ENCODE measurements at places on chromosomes 5 and 9.

DNA sequence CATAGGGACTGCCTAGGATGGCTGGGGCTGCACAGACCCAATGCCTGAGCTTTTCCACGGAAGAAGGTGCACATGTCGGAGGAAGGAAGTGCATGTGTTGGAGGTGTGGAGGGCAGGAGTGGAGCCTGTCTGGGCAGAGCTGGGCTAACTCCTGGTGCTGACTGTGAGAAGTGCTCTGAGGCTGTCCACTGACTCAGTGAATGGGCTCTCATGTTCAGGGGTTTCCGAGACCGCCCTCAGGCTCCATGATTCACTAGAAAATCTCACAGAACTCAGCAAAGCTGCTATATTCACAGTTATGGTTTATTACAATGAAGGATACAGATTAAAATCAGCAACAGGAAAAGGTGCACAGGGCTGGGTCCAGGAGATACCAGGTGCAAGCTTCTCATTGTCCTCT, 37.2 kb downstream of the NTNG2 start:
- no peak for DNase-seq

DNA sequence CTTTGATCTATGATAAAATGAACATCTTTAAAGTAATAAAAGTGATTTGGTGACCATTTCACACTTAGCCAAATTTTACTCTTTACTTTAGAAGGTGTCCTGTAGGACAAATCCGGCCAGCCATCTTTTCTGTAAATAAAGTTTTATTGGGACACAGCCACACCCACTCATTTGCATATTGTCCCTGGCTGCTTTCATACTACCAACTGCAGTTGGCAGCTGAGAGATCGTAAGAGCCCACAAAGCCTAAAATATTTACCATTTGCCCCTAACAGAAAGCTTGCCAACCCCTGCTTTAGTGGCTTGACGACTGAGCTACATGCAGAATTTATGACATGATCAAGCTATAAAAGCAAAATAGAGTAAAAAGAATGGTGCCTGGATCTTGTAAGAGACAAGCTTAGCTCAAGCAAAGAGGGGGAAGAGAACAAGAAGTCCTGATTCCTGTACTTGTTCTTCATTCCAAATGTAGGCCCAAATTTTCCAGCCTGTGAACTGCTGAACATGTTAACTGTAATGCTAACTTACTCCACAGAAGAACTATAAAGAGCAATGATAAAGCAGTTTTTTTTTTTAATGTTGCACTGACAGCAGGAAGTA, 7.4 kb upstream of the FBXO10 start:
- no peak for DNase-seq

- DNase-seq: peak; percentile 54
These were observed 27.9 kb upstream of the CTNNA1 start for GRCh38 chr5:138725153-138725817.

DNA sequence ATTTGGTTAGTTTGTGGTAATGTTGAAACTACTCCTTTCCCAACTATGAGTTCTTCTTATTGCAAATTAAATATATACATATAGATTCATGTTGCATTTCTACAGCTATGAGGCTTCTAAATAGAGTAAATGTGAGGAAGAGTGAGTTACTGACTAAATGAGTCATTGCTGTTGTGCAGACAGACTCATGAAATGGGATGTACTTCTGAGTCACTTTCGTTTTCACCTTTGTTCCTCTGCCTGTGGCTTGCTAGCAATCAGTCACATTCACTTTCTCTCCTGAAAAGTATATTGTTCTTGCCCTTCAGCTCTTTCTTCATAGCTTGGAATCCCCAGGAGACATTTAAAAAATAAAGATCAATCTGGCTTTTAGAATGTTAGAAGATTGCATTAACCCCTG, 295.5 kb upstream of the SMC2 start:
- no peak for DNase-seq

GRCh38 chr9:18474783-18475182, 830 bp downstream of the ADAMTSL1 start:
- DNase-seq: no peak

DNA sequence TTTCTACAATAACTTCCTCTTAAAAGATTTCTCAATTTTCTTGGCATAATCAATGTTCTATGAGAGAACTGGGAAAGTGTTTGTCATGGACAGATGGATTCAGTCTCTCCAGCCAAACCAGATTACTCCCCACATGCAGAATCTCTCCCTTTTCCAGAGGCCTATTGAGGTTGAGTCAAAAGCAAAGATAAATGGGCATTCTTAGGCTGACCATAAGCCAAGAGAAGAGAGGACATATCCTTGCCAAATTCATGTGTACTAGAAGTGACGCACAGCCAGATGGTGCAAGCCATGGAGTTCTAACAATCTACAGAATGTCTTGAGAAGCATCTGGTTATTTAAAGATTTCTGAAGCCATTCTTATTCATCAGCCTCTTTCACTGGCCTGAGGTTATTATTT, 2115.0 kb downstream of the MAT2B start:
- no peak for DNase-seq

GRCh38 chr9:79570448-79571308, 1.1 kb upstream of the TLE4 start:
- no peak for DNase-seq

DNA sequence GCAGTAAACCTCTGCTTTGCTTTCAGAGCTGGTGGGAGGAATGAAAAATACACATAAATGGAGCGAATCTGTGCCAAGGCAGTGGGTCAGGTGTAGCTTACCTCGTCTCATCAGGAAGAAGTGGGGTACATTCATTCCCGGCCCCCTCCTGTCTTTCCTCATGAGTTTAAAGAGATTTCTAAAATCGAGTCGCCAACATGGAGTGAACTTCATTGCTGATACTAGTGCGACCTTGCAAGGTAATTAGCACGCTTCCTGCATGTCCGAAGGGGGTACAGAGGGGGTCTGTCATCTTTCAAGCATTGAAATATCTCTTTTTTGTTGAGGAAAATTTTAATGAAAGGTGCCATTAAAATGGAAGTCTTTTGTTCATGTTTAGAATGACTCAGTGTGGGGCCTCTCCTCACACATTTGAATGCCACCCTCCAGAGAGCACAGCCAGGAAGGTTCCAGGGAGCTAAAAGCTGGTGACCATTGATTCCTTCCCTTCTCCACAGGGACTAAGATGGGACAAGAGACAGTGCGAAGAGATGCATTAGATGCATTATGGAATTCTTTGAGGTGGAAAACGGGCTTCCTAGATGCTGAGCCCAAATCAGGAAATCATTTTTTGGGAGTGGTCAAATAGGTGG, 114.2 kb downstream of the IRX1 start:
- no peak for DNase-seq

- DNase-seq: no peak
These were observed 133.9 kb downstream of the LHFPL2 start for GRCh38 chr5:78514427-78515330.

- no peak for DNase-seq
These were observed 74.7 kb downstream of the MSX2 start for GRCh38 chr5:174799121-174799520.

DNA sequence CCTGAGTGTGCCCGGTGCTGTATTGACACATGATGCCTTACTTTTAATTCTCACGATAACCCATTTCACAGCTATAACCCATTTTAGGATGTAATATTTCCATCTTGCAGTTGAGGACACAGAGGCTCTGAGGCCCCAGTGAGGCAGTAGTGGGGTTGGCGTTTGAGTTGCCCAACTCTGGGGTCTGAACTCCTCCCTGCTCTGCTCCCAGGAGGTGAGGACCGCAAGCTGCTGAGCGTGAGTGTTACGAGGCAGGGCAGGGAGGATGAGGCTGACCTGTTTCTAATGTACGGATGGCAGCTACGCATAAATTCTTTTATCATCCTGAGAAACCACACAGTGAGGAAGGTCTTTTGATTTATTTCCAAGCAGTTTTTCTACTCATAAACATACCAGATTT, 11.4 kb downstream of the LRRC8A start:
- no peak for DNase-seq

- DNase-seq: no peak
These were observed 34.2 kb upstream of the CLPTM1L start for GRCh38 chr5:1378866-1379659.

- DNase-seq: no peak
These were observed 123.0 kb upstream of the KCNN2 start for GRCh38 chr5:114238771-114239313.

- no peak for DNase-seq
These were observed 17.7 kb upstream of the ANXA1 start for GRCh38 chr9:73133921-73134407.

GRCh38 chr9:98724810-98725530, 16.2 kb upstream of the GABBR2 start:
- DNase-seq: no peak

- no peak for DNase-seq
These were observed 9.3 kb upstream of the RNF145 start for GRCh38 chr5:159218595-159219023.

GRCh38 chr5:36395260-36395659, 93.6 kb upstream of the RANBP3L start:
- no peak for DNase-seq

DNA sequence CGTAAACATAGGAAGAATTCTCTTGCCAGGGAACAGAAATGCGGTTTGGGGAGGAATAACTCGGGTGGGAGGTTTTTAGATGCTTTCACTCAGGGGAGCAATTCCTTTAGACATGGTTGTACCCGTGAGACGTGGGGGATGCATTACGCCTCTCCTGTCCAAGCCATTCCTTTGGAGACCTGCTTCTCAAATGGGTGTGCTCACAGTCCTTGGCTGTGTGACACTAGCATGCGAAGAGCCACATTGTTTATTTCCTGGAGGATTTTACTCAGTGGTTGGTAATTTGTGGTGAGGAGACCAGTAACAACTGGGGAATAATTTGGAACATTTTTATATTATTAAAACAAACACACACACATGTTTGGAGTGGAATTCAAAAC, 18.5 kb downstream of the COL15A1 start:
- DNase-seq: no peak

- no peak for DNase-seq
These were observed 37.9 kb downstream of the TNFAIP8 start for GRCh38 chr5:119393746-119394145.

- DNase-seq: no peak
These were observed 33.6 kb upstream of the ZNF608 start for GRCh38 chr5:124780011-124780410.

- peak; percentile 60 for DNase-seq
These were observed at the start of gene COL5A1 for GRCh38 chr9:134641173-134641989. COL5A1 (plus strand) TSS chr9:134641803; CDS start chr9:134642188, 385 bp downstream.
